ENCODE measurements at places on chromosomes 2 and 18. TPM values are rescaled to one million over a fixed set of nuclear protein-coding genes. Genes with fewer than 3 reads are reported as not detected.

Gene MEIS1
- 21.4 TPM for total RNA-seq

Gene REEP1
- total RNA-seq: not detected

Gene SERPINB5
- not detected for total RNA-seq

Gene IMMT
- 60.4 TPM for total RNA-seq

Gene ESPNL
- 1.5 TPM for total RNA-seq

Gene ANAPC1
- total RNA-seq: 35.7 TPM

DNA sequence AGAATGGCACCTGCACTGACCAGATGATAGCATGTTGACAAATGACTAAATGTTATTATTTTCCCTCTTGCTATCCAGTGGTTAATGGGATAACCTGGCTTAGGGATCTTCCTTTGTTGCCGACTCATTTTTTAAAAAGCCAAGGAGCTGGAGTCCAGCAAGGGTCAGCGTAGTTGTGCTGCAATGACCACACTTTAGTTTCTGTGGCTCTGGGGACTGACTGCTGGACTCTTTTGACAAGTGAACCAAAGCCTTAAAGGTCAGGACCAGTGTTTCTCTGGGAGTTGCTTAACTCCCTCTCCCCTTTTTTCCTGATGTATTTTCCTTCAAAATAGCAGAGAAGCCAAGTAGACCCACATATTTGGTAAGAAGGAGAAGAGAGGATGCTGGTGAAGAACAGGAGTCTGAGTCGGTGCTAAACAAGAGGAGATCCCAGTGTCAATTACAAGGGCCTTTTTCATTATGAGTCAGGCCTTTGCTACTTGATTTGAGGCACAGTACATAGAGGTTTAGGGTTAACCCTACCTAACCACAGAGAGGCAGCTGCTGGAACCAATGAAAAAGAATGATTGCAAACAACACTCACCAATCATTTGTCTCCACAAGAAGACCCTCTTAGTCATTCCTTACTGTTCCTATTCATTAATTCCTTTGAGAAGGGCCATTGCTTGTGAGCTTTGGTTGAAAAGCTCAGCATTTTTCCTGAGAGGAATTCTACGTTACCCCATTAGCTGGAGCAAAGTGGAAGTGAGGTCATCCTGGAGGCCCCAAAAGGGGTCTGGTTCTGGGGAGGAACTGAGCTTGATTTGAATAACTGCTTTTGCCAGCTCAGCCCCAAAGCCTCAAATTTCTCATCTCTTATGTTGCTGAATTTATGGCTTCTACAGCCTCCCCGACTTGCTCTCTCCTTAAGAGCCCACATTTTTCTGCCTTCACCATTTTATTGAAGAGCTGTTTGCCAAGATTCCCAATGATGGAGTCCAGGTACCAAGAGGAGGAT, 137.6 kb upstream of the HNMT start:
- H3K4me1 ChIP-seq: no peaks in the 10 kb centered on the region
- no peaks in the 10 kb centered on the region for H3K36me3 ChIP-seq
- H3K27me3 ChIP-seq: no peaks in the 10 kb centered on the region
- no peak for DNase-seq

- H3K27me3 ChIP-seq: no peaks in the 10 kb centered on the region
- no peaks in the 10 kb centered on the region for H3K36me3 ChIP-seq
- peak overlapping the region; percentile 81 for H3K27ac ChIP-seq
- peak; percentile 68 for DNase-seq
Measured at GRCh38 chr2:128091726-128092080, 703 bp downstream of the UGGT1 start.

DNA sequence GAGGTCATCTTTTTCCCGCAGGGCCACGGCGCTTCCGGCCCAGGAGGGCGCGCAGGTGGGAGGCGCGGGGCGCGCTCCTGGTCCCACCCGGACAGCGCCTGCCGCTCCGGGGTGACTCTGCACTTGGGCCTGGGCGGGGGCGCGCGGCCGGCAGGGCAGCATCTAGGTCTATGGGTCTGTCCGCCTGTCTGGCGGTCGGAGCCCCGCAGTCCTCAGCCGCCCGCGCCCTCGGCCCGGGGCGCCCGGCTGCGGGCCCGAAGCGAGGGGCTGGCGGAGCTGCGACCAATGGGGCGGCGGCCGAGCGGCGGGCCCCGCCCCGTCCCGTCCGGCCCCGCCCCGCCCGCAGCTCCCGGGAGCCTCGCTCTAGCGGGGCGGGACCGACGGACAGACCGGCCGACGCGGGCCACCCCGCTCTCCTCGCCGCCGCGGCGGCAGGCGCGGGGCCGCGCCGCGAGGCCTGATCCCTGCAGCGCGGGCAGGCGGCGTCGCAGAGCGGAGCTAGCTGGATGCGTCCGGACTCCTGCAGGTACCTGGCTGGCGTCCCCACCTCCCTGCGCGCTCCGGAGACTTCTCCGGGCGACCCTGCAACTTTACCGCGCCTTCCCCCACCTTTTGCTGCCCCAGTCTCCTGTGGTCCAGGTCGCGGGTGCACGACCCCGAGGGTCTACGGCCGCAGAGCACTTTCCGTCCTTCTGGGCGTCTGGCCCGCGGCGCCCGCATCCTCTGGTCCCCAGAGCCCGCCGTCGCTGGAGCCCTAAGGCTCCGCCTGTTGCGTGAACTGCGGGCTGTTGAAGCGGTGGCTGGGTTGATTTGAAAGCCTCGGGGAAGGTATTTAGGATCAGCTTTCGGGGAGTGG, at the start of gene KCNS3:
KCNS3 (plus strand) TSS at position 387 of the 856 bp plus-strand sequence. CDS start 52,342 bp downstream, outside the sequence.
- H3K36me3 ChIP-seq: no peaks in the 10 kb centered on the region
- no peaks in the 10 kb centered on the region for H3K4me1 ChIP-seq
- peaks cover 28% of the 10 kb centered on the region for H3K27me3 ChIP-seq
- DNase-seq: peak; percentile 78

GRCh38 chr18:46294318-46294717, 190.1 kb downstream of the HAUS1 start:
- no peak overlapping the region for H3K27ac ChIP-seq
- no peaks in the 10 kb centered on the region for H3K36me3 ChIP-seq
- no peaks in the 10 kb centered on the region for H3K4me1 ChIP-seq

GRCh38 chr2:206800506-206801417, 35.4 kb downstream of the FASTKD2 start:
- H3K4me3 ChIP-seq: no peak overlapping the region
- no peaks in the 10 kb centered on the region for H3K36me3 ChIP-seq
- no peak overlapping the region for H3K27ac ChIP-seq
- peak; percentile 87 for DNase-seq
- no peaks in the 10 kb centered on the region for H3K27me3 ChIP-seq

GRCh38 chr2:69200107-69200520, 186.9 kb downstream of the GFPT1 start:
- H3K4me1 ChIP-seq: peaks cover 41% of the 10 kb centered on the region
- H3K27ac ChIP-seq: peak overlapping the region; percentile 93
- H3K27me3 ChIP-seq: no peaks in the 10 kb centered on the region
- H3K36me3 ChIP-seq: peaks cover 17% of the 10 kb centered on the region

Data from GM23248 (cell line).